H9 (cell line): ENCODE measurements at places on chromosomes 12 and 14.

- DNase-seq = no peak
Observed at GRCh38 chr12:3332188-3332587, 158.8 kb upstream of the PRMT8 start.

DNA sequence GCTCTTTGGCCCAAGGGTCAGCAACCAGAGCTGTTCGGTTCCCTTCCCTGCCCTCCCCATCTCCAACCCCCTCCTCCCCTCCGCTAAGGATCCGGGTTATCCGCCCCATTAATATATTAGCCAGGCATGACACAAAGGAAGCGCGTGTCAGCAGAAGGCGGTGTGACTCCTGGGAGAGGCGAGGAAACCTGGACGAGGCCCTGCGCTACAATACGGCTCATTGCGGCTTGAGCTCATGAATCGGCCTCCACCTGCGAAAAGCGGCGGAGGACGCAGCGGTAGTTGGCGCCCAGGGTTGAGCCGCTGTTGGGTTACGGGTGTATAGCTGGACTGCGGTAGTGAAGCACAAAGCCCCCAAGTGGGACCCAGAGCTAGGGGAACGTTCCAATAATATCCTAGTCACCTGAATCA, 9.9 kb downstream of the FOXA1 start:
- peak; percentile 54 for DNase-seq

DNA sequence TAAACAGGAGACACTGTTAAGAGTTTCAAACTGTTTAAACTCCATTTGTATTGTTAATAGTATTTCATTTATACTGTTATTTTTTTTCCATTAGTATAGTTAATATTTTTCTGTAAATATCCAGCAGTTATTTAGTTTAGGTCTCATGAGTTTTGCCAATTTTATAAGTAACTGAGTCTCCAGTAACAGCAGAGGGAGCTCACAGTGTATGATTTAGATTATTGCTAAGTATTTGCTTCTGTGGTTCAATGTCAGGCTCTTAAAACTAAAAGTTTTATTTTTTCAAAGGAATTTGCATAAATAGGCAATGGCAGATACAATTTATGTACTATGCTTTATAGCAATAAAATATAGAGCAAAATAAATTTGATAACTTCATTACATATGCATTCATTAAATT, 209.7 kb downstream of the ATXN7L3B start:
- DNase-seq = no peak

GRCh38 chr14:97187916-97188315, 390.7 kb downstream of the VRK1 start:
- DNase-seq = no peak

DNA sequence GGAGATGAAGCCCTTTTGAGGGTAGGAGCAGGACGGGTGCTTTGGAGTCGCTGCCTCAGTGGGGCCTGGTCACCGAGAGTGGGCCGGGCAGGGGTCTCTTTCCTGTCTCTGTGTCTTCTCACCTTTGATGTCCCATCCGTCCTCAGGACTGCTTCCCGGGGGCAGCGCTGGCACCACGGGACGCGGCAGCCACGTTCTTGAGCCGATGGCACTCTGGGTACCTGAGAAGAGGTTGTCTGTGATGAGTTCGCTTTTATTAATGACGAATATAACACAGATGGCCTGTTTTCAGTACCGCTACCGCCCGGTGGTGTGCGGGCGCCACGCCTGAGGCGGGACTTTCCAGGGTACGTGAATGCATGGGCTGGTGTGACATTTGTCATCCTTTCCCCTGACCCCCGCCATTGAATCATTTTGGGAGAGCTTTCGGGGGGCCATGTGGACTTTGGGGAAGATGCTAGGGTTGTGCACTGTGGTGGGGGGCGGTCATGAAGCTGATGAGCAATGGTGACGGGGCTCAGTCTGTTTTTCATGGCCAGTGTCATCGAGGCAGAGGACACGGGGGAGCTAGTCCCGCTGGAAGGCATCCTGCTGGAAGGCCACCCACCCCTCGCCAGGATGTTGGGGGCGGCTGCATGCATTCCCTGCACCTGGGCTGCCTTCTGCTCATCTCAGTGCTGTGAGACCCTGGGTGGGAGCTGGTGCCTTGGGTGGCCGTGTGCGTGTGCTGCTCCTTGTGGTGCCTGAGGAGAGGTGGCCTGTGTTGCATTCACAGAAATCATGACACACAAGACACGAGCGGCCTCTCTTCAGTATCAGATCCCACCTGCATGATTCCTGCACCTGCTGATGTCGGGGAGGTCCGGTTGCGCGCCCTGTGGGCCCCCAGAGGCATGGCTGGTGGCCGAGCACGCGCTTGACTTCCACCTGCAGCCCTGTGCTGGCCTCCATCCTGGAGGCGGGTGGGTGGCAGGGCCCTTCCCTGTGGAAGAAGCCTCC, 162.5 kb upstream of the RTL1 start:
- no peak for DNase-seq

- DNase-seq = peak; percentile 55
Observed at GRCh38 chr12:11621797-11622423, 27.6 kb upstream of the ETV6 start.

GRCh38 chr14:85731186-85731585, 201.2 kb downstream of the FLRT2 start:
- DNase-seq = no peak

DNA sequence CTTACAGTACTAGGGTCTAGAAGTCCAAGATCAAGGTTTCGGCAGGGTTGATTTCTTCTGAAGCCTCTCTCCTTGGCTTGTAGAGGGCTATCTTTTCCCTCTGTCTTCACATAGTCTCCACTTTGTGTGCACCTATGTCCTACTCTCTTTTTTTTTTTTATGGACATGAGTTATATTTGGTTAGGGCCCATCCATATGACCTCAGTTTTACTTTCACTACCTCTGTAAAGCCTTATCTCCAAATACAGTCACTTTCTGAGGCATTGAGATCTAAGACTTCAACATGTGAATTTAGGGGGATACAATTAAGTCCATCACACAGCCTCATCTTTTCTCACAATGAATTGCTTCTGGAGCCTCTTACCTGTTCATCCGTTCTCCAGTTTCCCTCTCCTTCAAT, 5.9 kb upstream of the SPTB start:
- DNase-seq = no peak

DNA sequence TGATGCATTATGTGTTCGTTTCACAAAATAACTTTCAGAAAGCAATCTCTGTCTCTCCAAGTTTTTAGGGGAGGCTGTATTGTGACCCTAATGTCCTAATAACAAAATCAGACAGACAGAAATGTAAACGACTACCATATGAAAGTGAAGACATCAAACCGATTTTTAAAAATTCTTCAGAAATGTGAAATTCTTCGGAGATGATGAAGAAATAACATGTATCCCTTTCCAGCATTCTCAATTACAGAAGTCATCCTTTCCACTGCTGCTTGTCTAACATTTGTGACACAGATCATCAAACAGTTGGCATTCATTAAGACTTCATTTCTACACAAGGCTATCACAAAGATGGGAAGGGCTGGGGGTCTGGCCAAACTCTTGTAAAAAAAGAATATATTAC, 41.0 kb downstream of the DMAC2L start:
- no peak for DNase-seq

GRCh38 chr12:117284140-117284539, 77.3 kb downstream of the NOS1 start:
- DNase-seq = no peak

GRCh38 chr14:75252254-75252837, 26.3 kb upstream of the FOS start:
- DNase-seq = no peak

DNA sequence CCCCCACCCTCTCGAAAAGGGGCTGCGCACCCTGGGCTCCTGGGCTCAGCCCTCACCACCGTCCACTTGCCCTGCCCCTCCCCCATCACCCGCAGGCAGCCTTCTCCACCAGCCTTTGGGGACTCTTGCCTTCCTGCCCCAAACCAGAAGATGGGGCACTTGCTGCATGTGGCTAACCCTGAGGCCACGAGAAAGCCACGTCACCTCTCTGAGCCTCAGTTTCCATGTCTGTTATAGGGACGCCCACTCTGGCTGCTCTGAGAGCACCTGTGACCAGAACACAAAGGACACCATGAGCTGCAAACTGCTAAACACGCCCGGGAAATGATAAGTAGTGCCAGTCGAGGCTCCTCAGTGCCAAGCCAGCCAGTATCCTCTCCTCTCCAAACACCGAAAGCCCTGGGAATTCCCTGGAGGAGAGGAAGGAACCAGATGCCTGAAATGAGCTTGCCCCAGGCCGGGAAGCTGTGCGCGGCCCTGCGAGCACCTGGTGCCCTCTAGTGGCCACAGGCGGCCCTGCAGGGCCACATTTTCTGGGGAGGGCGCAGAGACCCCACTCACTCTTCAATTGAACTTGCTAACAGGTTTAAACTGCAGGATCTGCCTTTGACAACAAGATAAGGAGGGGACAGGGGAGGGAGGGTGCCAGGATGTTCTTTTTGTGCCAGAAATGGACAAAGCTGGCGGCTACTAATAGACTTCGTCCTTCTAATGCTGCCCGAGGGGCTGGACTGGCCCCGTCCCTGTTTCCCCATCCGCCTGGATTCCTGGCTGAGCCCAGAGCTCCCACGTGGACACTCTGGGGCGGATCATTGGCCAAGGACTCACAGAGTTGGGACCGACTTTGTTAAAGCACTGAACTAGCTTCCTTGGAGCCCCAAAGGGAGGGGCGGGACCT, 10.2 kb upstream of the SERPINA9 start:
- DNase-seq = peak; percentile 93

DNA sequence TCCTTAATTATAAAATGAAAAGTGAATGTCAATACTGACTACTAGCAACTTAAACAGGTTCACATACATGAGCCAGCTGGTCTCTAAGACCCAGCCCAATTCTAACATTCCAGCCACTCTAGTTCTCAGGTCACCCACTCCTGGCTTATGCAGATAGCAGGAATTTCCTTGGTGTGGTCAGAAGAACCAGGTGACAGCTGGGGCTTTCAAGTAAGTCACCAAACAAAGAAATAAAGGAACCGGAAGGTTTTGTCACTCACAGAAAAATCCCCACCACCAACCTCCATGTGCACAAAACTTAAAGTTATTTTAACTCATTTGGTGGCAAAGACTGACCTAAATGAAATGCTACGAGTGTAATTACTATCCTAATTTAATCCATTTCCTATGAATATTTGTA, 129.6 kb upstream of the CDKN3 start:
- no peak for DNase-seq

GRCh38 chr14:100306998-100307765, 938 bp upstream of the SLC25A29 start:
- no peak for DNase-seq

DNA sequence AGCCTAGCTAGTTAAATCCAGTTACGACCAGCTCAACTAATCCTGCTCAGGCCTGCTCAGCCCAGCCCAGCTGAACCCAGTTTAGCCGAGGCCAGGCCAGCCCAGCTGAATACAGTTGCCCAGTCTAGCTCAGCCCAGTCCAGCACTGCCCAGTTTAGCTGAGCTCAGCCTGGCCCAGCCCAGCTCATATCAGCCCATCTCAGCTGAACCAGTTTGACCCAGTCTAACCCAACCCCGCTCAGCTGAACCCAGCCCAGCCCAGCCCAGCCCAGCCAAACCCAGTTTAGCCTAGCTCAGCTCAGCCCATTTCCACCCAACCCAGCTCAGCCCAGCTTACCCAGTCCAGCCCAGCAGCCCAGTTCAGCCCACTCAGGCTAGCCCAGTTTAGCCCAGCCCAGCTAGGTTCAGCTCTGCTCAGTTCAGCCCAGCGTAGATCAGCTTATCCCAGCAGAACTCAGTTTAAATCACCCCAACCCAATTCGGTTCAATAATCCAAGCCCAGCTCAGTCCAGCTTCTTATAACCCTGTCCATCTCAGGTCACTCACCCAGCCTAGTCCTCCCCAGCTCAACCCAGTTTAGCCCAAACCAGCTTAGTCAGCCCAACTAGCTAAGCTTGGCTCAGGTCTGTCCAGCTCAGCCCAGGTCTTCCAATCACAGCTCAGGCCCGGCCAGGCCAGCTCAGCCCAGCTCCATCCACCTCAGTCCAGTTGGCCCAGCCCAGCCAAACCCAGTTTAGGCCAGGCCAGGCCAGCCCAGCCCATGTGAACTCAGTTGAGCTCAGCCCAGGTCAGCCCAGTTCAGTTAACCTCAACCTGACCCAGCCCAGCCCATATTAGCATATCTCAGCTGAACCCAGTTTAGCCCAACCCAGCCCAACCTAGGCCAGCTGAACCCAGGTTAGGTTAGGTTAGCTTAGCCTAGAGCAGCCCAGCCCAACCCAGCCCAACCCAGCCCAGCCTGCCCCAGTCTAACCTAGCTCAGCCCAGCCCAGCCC, 76.7 kb downstream of the TMEM121 start:
- DNase-seq = no peak

- DNase-seq = peak; percentile 93
Observed at GRCh38 chr12:57452937-57453509, 2.1 kb upstream of the INHBE start.

DNA sequence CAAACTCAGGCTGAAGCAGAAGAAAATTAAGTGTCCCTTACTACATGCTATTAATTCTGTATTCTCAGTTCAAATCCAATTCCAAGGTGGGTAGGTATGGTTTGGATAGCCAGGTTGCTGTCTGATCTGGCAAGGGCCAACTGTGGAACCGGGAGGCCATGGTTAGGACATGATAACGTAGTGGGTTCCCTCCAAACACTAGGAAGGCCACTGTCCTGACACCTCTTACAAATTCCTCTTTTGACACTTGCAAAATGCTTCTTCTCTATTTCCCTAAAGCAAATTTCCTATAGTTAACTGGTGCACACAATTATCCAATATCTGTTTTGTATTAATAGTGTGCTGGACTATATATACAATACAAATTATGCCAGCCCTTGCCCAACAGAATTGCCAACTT, 70.8 kb downstream of the RNF34 start:
- no peak for DNase-seq

GRCh38 chr12:26028953-26029735, 70.7 kb downstream of the RASSF8 start:
- DNase-seq = no peak

DNA sequence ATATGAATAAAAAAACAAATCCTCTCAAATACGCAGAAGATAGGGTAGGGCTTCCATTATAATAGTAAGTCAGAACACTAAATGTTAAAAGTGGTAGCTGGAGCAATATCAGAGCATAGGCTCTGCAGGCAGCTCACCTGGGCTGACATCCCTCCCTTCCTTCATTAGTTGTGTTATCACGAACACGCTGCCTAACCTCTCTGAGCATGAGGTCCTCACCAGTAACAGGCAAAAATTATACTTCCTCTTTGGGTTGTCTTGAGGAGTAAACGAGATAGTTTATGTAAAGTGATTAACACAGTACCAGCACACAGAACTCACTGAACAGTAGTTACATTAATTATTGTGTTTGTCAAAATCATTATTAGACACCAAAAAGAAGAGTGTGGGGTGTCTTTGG, 154.3 kb downstream of the STXBP6 start:
- no peak for DNase-seq
